ENCODE measurements at places on chromosomes 7 and 10. TPM values are rescaled to one million over a fixed set of nuclear protein-coding genes. Genes with fewer than 3 reads are reported as not detected.

The ANKRD1 gene
- polyA plus RNA-seq = 3.2 TPM

The MSMB gene
- polyA plus RNA-seq = not detected

DNA sequence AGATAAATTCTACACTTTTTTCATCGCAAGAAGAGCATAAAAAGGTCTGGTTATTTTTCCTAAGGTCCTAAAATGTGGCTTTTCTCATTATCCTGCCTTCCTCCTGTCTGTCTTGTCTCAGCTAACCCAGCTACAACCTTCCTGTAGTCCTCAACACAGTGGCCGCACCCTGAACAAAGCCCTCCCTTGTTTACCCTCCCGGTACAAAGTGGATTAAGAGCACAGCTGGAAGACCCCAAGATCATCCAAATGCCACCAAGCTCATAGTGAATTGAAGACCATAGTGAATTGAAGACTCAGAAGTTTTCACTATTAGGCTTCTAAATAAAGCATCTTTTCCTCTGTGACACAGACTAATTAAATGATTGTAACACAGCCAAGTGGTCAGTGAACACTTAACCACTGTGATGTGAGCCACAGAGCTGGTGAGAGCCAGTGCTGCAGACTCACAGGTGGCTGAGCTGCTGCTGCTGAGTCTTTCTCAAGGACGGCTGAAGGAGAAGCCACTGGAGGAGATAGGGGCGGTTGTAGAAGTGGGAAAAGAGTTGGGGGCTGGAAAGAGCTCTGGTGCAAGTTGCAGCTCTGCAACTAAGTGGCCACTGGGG lies 123.6 kb downstream of the ATXN7L1 start:
- DNase-seq = no peak

- no peak for DNase-seq
These were observed 399.1 kb downstream of the GATA3 start for GRCh38 chr10:8453587-8453986.

GRCh38 chr10:76868098-76868977 lies 769.3 kb downstream of the KCNMA1 start:
- peak; percentile 40 for DNase-seq

GRCh38 chr7:45593121-45593541 lies 19.0 kb downstream of the ADCY1 start:
- DNase-seq = no peak

DNA sequence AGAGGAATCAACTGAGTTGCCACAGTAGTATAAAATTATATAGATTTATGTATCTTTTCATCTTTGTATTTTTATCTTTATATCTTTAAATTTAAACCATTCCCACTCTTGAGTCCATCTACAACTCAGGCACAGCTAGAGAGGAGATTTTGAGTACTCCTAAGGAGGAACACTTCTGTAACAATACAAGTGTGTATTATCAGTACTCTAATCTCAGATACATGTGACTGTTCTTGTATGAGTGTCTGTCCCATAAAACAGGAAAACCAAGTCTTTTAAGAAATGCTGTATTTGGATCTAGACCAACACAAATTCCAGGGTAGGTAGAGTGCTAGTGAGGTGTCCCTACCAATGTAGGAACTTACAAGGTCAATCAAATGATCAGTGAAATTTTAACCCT lies 1428.0 kb upstream of the LRRTM3 start:
- no peak for DNase-seq

Measured in BJ (cell line).